ENCODE measurements at places on chromosomes 1 and 21.

DNA sequence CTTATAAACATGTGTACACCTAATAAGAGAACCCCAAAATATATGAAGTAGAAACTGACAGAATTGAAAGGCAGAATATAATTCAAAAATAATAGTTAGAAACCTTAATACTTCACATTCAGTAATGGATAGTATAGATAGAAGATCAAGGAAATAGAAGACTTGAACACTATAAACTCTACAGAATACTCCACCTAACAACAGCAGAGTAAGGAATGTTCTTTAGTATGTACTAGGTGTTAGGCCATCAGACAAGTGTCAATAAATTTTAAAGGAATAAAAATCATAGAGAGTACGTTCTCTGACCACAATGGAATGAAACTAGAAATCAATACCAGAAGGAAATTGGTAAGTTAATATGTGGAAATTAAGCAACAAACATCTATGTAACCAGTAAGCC, 16.6 kb downstream of the ZNF644 start:
- no peak for DNase-seq

DNA sequence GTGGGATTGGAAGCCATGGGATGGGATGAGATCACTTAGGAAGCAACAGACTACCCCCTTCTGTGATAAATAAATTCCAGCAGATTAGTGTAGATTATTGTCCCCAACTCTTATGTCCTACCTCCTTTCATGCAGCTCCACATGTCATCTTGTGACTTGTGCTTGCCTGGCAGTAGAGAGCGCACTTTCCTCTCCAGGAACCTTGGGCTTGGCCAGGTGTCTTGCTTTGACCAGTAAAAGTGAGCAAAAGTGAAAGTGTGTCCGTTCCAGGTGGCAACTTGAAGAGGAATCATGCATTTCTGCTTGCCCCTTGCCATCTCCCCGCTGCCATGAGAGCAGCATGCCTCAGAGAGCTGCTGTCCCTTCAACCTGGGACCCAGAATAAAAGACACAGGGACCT, 122.9 kb upstream of the ERG start:
- no peak for DNase-seq

GRCh38 chr1:207898260-207898659, 12.7 kb downstream of the CD34 start:
- no peak for DNase-seq

DNA sequence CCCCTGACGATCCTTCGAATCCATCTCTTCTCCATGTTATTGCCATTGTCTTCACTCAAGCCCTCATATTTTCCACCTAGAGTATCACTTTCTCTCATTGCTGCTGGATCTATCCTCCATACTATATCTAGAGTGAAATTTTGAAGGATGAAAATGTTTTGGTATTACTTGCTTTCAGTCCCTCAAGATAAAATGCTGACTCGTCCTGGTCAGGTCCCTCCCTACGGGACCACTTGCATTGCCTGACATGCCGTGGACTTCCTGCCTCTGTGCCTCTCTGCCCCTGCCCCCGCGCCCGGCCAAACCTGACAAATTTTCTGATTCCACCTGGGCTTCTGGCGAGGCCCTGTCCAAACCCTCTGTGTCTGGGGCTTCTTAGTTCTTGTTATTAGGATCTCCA, 23.6 kb downstream of the SPATA46 start:
- no peak for DNase-seq

- DNase-seq, result no peak
Measured at GRCh38 chr21:17488620-17489019, 24.2 kb upstream of the CXADR start.

DNA sequence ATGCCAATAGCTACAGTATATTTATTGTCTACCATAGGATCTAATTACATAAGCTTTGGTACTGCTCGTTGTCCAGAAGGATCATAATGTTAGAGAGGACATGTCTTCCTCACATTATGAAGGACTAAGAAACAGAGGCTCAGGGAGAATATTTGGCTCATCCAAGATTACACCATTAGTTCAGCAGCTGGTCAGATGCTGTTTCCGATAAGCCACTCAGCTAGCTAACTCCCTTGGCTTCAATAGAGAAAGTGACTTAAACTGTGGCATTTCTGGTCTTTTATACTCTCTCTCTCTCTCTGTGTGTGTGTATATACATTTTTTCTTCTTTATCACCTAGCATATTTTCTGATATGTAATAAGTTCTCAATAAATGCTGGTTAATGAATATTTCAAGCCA, 70.4 kb downstream of the DDR2 start:
- no peak for DNase-seq

- no peak for DNase-seq
Measured at GRCh38 chr1:246338546-246338945, 168.5 kb downstream of the SMYD3 start.

Measured in hepatic stellate cell (primary cell).